GM23248 (cell line): ENCODE measurements at places on chromosomes 5 and 9.

DNA sequence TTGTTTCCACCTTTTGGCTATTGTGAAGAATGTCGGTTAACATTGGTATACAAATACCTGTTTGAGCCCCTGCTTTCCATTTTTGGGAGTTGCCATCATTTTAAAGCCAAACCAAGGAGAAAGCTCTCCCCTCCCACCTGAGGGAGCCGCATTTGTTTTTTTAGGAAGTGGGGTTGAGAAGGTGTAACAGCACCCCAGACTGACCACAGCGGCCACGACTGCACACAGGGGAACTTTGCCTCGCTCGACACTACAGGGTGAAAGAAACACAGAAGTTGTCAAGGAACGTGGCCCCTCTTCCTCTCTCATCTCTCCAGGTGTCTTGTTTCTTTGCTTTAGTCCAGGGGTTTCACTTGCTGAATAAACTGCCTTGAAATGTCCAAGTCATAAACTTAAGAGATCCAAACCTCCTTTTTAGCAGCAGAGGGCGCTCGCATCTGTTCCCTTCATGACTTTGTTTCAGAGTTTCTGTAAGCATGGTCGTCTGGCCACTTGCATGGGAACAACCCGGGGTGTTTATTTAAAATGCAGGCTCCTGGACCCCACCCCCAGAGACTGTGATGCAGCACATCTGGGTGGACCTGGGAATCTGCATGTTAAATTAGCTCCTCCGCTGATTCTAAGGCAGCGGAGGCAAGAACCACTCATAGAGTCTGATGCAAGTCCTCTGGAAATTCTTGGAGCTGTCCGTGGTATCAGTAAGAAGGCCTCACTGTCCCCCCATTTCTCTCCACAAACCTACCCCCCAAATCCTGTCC, 2.1 kb upstream of the TTLL11 start:
- DNase-seq, result peak; percentile 79

DNA sequence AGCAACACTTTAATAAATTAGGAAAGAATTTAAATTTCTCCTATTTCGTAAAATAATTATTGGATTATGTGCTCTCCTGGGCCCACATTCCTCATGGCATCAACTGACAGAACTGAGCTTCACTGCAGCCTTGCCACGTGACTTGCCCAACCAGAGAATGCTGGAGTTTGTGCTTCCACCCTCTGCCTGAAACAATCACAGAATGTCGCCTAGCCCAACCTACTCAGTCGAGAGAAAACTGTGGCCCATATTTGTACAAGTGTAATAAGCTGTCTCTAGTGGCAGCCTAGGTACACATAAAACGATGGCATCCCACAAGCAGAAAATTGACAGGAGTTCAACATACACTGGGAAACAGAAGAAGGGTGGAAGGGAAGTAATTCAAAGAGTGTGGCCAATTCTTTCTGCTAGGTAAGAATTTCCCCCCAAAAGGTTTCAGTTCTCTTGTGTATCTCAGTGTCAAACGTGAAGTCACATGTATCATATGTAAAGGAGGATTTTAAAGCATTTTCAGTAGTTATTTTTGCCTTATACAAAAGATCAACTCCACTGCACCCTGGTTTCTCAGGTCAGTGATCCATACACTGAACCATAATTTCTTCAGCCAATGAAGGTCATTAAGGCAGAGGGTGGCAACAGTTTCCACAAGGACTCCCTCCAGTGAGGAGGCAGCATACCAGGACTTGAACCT, 41.7 kb downstream of the ZNF608 start:
- no peak for DNase-seq

GRCh38 chr5:55220433-55221185, 6.5 kb downstream of the MCIDAS start:
- DNase-seq, result peak; percentile 58

DNA sequence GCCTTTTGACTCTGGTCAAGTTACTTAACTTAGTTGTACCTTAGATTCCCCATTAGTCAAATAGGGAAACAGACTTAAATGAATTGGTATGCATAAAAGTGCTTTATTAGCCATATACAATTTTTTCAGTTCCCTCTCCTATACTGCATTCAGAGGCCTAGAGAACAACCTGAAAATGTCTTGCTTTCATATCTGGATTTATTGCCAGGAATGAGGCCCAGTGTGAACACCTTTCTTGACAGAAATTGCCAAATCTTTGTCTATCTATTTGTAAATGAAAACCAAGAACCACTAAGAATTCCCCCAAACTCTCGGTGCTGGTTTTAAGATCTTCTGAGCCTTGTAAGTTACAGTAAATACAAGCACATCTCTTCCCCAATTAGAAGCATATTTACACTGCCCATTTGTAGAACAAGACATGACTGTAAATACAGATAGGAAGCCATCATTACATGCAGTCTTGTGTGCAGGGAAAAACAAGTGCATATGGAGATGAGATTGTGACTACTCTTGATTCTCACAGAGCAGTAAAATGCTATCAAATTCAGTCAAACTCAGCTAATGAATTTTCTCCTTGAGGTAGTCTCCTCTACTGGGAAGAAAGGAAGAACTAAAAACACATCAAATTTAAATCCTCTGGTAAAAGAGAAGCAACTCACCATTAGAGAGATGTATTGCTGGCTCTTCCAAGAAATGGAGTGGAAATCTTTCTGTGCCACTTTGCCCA, 5.2 kb upstream of the FAM13B start:
- DNase-seq, result no peak

DNA sequence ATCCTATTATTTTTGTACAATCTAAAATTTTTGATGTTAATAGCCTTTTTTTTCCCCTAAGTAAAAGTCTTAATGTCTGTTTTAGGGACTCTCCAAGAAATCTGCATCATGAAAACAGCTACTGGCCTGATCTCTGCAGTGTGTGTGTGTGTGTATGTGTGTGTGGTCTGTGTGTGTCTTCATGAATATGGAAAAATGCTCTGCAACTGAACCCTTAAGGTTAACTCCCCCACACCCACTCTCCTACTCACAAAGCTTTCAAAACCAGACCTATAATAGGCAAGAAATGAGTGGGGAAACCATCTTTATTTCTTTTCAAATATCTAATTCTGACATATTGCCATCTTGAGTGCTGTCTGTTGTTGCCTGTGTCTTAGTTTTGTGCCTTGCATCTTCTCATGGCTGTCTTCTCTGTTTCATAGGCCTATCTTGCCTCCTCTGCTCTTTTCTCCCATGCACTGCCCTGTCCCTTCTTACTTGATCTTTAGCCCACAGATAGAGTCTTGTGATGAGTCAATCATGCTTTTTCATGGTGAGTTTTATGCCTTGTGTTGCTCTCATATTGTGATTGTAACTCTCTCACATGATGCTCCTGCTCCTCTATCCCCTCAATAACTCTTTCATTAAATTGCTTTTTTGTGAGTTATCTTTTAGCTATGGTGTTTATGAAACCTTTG, 68.3 kb downstream of the CHSY3 start:
- no peak for DNase-seq

DNA sequence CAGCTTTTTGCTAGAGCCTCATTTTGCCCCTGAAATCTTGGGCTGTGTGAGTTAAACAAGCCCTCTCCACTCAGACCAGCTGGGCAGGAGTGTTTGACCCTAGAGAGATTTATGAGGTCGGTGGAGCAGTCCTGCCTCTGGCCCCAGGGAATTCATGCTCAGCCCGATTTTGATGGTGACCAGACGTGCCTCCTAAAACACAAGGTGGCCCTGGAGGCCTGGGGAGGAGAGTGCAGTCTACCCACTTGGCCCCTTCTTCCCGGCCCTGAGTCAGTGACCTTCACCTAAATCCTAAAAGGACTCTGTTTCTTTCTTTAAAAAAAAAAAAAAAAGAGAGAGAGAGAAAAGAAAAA, 86.6 kb upstream of the SAP30L start:
- DNase-seq, result no peak

DNA sequence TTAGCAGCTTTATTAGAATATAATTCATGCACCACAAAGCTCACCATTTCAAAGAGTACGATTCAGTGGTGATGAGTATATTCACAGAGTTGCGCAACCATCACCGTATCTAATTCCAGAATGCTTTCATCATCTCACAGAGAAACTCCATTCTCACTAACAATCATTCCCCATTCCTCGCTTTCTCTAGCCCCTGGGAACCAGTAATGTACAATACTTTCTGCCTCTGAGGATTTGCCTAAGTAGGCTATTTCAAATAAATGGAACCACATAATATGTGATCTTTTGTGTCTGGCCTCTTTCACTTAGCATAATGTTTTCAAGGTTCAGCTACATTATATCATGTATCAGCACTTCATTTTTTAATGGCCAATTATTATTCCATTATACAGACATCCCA, 145.1 kb upstream of the ADAMTS16 start:
- DNase-seq, result peak; percentile 91

DNA sequence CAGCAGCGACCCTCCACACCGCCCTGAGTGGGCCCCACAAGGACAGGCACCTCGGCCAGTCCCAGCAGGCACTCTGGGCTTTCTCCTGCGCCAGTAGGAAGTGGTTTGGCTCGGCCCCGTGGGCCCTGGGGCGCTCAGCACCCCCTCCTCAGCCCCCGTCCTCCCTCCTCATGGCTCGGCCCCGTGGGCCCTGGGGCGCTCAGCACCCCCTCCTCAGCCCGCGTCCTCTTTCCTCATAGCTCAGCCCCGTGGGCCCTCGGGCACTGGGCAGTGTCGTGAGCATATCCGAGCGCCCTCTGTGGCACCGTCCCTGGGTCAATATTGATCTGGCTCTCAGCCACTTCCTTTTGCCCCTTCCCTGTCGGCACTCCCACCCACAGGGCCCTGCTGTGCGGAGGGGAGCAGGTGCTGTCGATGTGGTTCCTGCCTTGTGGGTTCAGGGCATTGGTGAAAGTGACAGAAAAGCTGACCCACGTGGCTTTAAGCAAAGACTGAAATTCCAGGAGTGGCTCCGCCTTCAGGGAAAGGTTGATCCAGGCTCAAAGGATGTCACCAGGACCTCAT, 5.5 kb upstream of the SCGB3A1 start:
- DNase-seq, result no peak

GRCh38 chr9:96686638-96687335, 31.7 kb upstream of the PRXL2C start:
- peak; percentile 87 for DNase-seq

- DNase-seq, result peak; percentile 79
Measured at GRCh38 chr9:95506428-95506677, 10.4 kb downstream of the PTCH1 start.

DNA sequence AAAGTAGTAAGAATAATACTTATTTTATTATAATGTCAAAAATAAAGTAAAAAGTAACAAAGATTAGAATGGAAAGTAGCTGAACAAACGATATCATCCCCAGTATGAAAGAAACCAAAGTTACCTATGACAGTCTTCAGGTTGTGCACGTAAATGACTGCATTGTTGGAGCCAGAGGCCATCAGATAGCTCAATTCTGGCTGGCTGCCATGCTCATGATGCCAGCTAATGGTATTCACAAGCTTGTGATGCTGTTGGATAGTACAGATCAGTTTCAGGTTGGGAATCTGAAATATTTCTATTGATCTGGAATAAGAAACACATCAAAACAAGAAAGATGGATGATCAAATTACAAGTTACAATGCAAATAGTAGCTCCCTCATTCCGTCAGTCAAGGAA, 21.1 kb downstream of the GEMIN5 start:
- no peak for DNase-seq

DNA sequence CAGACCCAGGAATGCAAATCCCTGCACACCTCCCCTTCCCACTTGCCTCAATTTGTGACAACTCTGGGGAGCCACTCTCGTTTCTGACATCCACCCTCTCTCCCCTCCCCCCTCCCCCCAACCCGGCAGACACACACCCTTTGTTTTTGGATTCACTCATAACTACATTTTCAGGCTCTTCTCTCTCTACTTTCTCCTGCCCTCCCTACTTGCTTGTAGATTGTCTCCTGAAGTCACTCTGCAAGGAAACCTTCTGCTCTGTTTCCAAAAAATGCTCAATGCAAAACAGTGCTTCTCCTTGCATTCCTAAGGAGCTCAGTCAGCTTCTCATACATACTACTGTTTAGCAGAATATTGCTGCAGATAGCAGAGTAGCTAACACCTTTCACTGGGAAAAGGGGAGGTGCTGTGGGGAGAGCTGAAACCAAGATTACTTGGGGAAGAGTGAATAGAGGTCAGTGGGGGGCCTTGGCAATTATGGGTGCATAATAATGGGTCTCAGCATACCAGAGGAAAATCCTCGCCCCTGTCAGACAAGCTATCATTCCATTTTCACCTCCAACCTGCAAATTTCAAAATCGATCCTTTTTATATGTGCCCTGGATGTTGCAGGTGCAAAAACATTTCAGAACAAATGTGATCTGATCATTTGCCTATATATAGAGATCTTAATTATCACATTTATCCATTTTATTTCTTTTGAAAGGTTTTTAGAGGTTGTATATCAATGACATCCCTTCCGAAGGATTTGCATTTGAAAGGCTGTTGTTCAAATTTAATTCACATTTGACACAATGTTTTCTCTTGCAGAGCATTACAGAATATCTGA, 1860.7 kb upstream of the WWC1 start:
- DNase-seq, result no peak

DNA sequence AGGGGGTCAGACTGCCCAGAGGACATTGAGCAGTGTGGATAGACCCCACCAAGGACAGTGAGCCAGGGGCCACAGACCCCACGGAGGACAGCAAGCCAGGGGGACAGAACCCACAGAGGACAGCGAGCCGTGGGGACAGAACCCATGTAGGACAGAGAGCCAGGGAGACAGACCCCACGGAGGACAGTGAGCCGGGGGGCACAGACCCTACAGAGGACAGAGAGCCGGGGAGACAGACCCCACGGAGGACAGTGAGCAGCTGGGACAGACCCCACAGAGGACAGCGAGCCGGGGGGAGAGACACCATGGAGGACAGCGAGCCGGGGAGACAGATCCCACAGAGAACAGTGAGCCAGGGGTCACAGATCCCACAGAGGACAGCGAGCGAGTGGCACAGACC, 3.4 kb upstream of the ZDHHC11 start:
- no peak for DNase-seq

DNA sequence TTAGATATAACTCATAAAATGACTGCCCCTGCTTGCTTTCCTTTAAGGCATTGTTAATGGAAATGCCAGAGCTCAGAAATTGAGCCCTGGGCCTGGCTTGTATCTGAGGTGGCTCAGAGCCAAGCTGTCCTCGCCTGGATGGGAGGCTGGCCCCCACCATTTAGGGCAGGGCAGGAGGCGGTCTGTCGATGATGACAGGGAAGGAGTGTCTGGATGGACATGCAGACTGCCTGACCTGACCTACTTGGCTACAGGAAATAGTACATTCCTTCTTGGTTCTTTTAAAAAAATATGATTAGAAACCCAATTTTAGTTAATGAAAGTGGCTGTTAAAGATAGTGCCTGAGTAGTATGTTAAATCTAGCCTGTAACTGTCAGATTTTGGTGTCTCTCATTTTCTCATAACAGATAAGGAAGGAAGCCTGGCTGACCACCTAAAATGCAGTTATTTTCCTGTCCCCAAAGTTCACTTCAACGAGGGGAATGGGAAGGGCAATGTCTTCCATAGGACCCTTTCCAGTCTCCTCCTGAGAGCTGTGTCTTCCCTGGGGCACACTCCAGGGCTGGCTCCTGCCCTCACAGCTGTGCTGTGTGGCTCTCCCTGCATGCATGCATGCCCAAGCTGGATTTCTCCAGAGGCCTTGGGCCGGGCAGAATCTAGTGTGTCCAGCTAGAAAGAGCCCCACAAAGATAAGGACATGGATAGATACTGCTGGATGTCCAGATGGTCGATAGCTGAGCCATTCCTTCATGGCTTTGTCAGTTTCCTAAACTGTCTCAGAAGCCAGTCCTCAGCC, 42.3 kb downstream of the MACROH2A1 start:
- peak; percentile 84 for DNase-seq

GRCh38 chr9:136484153-136485048, 1.6 kb upstream of the SEC16A start:
- DNase-seq, result peak; percentile 67

GRCh38 chr5:125700380-125700861, 722.8 kb upstream of the GRAMD2B start:
- DNase-seq, result no peak

- no peak for DNase-seq
Measured at GRCh38 chr5:4083591-4084337, 488.1 kb downstream of the IRX1 start.
